ENCODE measurements at places on chromosomes 4 and X.

DNA sequence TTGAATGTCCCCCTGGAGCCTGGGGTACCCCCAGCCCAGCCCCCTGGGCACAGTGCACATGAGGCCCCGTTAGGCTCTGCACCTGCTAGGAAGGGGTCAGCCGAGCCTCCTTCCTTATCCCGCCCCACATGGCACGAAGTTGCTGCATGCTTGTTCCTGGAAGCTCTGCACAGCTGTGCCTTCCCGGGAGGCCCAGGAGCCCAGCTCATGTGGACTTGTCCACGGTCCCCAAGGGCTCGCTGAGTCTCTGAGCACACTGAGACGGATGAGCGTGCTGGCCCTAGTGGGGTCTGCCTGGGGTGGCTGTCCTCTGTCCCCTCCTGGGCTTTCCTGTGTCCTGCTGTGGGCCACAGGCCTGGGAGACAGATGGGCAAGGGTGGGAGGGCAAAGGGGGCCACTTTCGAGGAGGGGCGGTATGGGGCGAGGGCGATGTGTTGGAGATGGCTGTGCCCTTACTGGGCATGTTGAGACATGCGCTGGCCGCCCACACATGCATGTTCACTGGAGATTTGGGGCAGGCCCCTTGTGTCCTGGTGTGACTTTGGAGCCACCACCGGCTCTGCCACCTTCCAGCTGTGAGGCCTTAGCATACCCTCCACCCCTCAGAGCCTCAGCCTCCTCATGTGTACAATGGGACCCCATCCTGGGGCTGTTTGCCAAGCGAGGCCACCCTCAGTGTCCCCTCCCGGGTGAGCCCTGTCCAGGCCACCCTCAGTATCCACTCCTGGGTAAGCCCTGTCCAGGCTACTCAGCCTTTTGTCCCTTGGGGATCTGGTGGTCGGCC is 237.6 kb downstream of the AFAP1 start:
- DNase-seq = no peak

DNA sequence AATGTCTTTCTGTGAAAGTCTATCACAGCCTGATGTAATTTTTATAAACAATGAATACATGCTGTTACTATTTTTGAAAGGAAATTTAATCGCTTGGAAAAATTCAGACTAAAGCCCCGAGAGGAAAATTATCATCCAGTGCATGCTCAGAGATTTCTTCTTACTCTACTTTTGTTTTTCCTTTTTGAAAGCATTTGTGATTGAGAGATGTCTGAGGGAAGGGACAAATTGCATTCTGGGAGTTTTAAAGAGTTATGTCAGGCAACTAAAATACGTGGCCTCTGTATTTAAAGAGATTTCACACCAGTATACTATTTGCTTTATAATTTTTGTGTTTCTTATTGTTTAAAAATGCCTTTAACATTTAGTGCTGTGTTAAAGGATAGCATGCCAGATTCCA is 1.4 kb upstream of the ZFX start:
- no peak for DNase-seq

- no peak for DNase-seq
These were observed 1.4 kb downstream of the MAEA start for GRCh38 chr4:1291091-1291490.

DNA sequence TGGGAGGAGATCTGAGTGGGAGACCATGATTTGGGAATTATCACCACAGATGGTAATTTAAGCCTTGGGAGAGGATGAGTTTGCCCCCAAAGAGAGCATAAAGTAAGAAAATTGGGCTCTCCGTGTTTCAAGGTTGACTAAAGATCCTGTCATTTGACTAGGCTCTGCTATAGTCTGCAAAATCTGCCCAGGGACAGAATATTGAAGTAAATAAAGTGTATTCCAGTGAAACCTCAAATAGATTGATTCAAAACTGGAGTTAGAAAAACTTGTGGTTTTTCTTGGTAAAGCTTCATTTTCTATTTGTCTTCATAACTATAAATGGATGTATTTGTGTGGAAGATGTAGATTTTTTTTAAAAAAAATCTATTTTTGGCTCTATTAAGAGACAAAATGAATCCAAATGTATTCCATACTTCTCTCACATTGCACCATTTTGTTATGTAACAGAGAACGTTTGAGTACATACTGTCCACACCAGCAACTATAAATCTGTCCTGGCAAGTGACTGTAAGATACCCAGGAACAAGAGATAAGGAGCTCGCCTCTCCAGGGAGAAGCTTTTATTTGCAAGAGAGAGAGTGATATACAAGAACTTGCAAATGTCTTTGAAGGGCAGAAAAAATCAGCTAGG is 170.2 kb downstream of the CBR4 start:
- peak; percentile 62 for DNase-seq

- no peak for DNase-seq
These were observed 90.5 kb upstream of the EGFL6 start for GRCh38 chrX:13478740-13479451.

DNA sequence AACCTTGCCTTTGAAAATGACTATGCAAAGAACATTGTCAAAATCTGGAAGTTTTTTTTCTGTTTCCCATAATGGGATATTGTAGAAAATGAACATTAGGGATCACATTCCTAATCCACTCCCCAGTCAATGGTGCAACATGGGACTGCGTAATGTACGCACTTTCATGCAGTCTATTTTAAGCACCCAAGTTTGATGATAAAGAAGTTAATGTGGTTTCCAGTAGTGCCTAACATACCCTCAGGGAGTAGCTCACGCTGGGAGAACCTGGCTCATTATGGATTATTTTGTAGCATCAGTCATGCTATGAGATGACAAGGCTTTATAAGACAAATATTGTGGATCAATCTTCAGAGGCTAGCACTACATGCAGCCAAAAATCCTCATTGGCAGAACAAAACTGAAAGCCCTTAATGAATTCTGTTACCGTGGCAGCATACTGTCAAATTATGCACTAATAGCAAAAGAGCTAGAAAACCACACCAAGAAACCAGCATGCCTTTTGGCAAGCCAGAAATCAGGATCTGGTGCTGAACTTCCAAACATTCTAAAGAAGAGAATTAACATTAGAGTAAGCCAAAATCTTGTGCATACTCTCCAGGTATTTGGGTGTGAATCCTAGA is 1392.8 kb upstream of the TENM3 start:
- DNase-seq = no peak

- DNase-seq = no peak
These were observed 480.1 kb downstream of the IL1RAPL1 start for GRCh38 chrX:29067351-29067750.

GRCh38 chr4:135548711-135549110 is 1347.1 kb upstream of the PABPC4L start:
- DNase-seq = no peak

- no peak for DNase-seq
These were observed 179.1 kb upstream of the STK26 start for GRCh38 chrX:131843987-131844386.

DNA sequence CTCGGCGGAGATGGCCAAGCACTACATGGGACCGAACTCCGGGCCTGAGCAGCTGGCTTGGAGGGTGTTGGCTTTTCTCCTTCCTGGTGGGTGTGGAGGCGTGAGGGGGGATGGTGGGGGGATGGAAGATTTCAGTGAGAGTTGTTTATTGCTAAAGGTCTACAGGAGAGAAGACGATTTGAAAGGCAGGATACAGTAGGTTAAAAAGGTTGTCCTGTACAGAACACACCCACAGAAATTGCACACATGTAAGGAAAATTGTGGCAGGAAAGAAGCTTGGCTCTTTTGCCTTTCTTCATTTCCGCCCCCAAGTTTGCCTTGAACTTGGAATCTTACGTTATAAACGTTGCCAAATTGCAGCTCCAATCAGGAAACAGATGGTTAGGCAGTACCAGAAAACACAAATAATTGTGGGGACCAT is 74.1 kb upstream of the STOX2 start:
- DNase-seq = no peak

DNA sequence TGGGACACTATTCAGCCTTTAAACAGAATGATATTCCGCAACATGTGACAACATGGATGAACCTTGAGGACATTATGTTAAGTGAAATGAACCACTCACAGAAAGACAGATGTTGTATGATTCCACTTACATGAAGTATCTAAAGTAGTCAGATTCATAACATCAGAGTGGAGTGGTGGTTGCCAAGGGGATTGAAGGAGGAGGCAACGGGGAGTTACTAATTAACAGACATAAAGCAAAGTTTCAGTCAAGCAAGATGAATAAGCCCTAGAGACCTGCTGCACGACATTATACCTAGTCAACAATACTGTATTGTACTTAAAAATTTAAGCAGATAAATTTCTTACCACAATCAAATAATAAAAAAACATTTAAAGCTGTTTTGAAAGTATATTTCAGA is 105.0 kb upstream of the NR0B1 start:
- DNase-seq = no peak

DNA sequence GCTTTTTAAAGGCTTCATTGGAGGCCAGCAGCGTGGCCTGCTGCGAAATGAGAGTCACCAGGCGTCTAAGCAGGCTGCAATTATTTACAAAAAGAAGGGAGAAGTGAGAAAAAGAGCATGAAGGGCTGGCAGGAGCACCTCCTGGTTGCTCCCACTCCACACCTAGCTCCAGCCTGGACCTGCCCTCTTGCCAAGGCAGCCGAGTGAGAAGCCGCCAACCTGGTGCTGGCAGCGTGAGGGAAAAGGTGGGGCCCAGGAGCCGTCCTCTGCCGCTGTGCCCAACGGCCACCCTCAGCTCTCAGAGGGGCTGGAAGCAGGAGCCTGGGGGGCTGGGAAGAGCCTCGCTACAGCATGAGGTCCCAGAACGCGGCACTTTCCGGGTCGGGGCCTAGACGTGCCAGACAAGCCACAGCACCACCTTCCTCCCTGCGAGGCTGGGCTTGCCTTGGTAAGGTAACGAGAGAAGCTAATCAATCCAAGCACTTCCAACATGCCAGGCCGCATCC is 16.3 kb downstream of the SLC6A8 start:
- no peak for DNase-seq

DNA sequence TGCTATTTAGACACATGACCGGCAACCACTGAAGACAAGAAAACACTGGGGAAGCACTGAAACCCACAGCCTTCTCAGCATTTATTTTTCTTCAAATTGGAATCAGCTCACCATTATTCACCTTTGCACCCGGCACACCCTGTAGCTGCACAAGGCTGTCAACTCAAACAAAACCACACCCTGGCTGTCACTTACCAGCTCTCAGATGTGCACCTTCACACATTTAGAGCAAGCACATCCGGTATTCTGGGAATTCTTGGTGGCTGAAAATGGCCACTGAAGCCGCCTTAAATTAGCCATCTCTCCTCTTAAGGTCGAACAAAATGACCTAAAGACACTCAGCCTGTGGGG is 5.9 kb downstream of the ZFYVE28 start:
- DNase-seq = no peak

DNA sequence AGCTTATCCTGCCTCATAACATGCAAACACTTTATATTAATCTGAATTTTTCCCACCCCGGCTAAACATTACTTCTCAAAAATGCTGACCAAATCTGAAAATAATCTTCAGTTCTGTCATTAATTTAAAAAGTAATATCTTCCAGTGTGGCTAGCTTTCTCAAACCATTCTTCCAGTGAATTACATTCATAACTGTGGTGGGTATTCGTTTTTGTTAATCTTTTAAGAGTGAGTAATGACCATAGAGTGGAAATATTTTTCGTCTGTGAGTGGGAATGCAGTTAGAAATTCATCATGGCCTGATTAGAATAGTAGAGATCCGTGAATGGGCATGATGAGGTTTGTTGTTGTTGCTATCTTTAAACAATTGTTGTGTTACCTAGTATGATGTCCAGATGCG is 138.6 kb upstream of the SFRP2 start:
- DNase-seq = peak; percentile 37

- DNase-seq = no peak
These were observed 10.2 kb upstream of the ATP6AP2 start for GRCh38 chrX:40570346-40571093.

- DNase-seq = no peak
These were observed 92.8 kb downstream of the FAAH2 start for GRCh38 chrX:57379296-57379695.

DNA sequence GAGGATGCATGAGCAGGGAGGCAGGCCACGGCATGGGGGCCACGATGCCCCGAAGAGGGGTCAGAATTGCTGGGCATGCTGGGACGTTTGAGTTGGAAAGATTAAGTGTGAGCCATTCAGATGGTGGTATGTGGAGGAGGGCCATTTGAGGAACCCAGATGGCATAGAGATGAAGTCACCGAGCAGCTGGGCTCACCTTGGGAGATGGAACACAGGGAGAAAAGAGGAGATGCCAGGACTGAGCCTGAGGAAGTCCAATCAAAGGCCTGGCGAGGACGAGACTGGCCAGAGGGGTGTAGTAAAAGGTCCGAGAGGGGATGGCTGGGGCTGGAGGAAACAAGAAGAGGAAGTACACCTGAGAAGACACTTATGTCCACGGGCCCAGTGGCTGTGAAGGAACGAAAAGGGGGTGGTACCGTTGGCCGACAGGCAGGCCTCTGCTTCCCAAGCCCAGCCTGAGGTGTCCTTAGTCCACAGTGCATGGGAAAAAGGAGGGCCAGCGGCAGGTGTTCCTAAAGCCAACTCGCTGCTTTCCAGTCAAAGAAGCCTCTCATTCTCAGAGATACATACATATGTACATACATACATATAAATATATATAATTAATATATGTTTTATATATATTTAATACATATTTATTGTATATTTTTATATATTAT is 54.6 kb upstream of the CLCN4 start:
- DNase-seq = no peak

DNA sequence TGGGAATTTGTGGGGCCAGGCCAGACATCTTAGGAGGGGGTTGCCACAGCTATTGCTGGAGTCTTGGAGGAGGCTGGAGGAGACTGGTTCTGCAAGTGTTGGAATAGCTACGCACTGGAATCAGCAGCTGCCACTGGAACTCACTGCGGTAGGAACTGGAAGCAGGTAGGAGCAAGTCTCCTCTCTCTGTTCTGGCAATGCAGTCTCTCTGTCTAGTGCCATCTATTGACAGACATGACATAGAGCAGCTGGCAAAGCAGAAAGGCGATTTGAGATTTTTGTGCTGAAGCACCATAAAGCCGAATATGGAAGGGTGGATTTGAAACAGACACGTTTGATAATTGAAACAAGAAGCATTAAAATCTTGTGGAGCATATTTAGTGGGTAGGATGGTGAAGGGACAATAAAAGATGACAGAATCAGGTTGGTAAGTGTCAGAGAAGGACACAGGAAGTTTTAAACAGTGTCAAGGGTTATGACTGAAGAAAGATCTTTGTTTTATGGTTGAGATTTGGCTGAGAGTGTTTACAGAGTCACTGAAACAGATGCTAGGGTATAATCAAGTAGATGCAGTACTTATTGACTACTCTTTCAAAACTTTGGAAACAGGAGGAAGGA is 23.5 kb upstream of the SYNPO2 start:
- peak; percentile 61 for DNase-seq

GRCh38 chr4:119118397-119118796 is 17.2 kb upstream of the MYOZ2 start:
- peak; percentile 90 for DNase-seq

DNA sequence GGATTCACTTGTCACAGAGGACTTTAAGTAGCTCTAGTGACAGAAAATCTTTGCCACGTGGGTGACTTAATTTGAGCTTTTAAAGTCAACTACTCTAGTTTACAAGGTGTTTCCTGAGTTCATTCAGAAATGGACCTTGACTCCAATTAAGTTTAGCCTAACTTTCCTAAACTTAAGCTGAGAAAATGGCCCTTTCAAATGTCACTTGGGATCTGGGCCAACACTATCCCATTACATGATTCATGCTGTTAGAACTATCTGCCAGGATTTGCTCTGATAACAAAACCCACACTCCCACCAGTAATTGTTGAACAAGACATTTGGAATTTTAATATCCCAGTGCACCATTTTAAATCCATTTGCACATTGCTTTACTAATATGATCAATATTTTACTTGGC is 40.8 kb downstream of the C4orf46 start:
- peak; percentile 52 for DNase-seq

- DNase-seq = no peak
These were observed 154.2 kb upstream of the PRDX4 start for GRCh38 chrX:23513121-23513520.
